ENCODE measurements at places on chromosomes 1 and 21.

GRCh38 chr1:154733621-154734020 lies 125.6 kb upstream of the ADAR start:
- DNase-seq: no peak

GRCh38 chr1:178877896-178878295 lies 7.0 kb upstream of the ANGPTL1 start:
- no peak for DNase-seq

DNA sequence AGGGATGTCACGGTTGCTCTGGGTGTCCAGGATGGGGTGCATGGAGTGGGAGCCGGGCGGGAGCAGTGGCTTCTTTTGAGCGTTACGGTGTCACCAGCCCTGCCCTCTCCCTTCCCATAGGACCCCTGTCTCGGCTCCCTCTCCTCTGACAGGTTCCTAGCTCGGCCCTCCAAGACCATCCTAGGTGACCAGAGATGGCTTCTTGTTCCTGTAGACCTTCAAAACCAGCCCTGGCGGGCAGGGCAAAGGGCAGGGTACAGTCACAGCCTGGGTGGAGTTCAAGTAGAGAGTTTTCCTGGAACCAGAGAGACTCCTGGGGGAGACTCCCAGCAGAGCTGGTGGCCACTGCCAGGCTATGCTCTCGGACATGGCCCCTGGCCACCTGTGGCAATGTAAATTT lies 345.6 kb upstream of the AJAP1 start:
- DNase-seq: no peak

DNA sequence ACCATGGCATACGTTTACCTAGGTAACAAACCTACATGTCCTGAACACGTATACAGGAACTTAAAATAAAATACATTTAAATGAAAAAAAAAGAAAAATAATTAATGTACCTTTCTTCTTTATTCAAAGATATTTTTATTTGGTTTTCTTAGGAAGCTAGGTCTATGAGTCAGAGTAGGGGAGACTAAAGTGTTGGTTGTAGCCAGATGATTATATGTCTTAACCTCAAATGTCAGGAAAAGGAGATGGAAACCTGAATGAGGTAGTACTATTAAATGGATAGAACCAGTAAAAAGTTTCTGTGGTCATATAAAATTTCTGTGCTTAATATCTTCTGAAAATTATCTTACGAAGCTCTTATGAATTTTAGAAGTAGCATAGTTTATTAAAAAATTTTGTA lies 275.8 kb downstream of the KCTD3 start:
- DNase-seq: no peak

DNA sequence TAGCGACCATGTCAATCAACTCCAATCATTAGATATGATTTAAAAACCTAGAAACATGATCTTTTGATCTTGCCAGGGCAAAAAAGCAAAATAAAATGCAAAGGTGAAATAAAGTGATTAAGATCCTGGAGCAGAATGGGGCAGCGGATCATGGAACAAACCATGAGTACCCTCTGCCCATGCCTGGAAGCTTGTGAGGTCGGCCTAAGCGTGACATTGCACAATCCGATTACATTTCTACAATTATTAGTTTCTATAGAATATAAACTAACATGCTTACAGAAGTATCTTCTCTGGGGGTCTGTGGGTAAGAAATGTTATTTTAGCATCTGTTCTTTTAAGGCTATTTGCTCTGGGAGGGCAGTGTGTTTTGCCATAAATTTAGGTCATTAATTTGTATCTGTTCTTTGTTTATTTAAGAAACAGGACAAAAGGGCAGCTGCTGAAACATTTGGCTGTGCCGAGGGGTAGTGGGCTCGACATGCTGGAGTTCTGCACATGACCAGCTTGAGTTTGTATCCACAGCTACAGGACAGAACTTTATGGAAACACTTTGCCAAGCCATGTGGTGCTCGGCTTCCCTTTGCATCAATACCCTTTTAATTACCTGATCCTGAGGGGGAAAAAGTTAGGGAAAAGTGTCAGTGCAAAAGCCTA lies 55.9 kb downstream of the ZBTB18 start:
- DNase-seq: no peak

GRCh38 chr1:170634293-170634692 lies 29.6 kb upstream of the PRRX1 start:
- DNase-seq: no peak

DNA sequence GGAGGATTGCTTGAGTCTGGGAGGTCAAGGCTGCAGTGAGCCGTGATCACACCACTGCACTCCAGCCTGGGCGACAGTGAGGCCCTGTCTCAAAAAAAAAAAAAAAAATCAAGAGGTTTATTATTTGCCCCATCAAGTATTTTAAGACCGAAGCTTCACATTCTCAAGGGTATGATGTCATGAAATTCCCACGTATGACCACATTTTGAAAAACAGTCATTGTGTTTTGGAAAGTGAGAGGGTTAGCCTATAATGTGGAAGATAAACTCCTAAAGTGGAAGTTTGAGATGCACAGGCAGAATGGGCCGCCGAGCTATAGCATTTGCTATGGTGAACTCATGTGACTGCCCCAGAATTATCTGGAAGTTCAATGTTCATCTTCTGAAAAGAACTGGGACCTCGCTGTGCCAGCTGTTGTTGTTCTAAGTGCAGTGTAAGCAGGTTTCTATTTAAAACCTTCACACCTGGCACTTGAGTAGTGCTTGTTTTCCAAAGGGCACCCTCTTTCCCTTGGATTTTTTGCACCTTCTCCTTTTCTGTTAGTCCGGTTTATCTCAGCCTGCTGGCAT lies 96.9 kb upstream of the SLC25A33 start:
- DNase-seq: no peak

All from T-helper 9 cell (primary cell).